ENCODE measurements at places on chromosomes 5 and 9.
A peak's percentile ranks its signal among the peaks of the same experiment; 100 is the strongest.

- no peak for DNase-seq
These were observed 2.6 kb upstream of the RFX3 start for GRCh38 chr9:3528451-3528850.

- DNase-seq = no peak
These were observed 170.6 kb upstream of the MVB12B start for GRCh38 chr9:126155756-126156664.

- no peak for DNase-seq
These were observed 130.4 kb downstream of the DAB2IP start for GRCh38 chr9:121781701-121782464.

GRCh38 chr5:164256351-164256750, 750.9 kb downstream of the MAT2B start:
- no peak for DNase-seq

GRCh38 chr9:110958847-110959246, 79.4 kb downstream of the LPAR1 start:
- DNase-seq = no peak

DNA sequence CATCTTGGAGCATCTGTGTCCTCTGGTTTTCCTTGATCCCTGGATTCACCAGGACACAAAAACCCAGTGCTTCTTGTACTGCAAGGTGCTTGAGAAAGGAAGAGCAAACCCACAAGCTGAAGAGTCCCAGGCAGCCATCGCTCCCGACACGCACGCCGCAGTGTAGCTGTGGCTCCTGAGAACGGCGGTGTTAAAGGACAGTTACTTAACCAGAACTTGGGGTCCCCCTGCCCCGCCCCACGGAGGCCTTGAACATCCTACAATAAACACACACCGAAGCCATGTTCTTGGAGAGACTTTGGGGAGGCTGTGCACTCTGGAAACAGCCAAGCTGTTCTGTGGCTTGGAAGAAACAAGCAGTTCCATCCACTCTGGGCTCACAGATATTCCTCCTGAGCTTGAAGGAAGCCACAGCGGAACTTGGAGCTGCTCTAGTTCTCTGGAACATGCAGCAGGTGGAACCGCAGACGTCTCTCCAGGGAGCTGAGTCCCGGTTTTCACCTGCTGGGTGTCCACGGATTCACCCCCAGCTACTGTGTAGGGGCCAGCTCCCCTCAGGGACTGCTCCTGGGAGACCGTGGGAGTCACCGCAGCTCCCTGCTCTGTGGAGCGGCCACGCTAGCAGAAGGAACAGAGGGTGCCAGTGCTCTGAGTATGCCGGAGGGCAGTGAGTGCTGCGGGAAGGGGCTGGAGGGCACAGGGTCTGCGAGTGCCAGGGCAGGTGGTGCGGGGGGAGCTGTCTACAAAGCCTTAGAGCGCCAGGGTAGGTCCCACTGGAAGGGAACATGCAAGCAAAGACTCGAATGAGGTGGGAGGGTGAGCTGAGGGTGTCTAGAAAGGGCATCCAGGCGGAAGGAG, 107.3 kb downstream of the ADAMTS2 start:
- DNase-seq = no peak

- DNase-seq = no peak
These were observed 1.1 kb upstream of the MAT2B start for GRCh38 chr5:163504079-163504931.

DNA sequence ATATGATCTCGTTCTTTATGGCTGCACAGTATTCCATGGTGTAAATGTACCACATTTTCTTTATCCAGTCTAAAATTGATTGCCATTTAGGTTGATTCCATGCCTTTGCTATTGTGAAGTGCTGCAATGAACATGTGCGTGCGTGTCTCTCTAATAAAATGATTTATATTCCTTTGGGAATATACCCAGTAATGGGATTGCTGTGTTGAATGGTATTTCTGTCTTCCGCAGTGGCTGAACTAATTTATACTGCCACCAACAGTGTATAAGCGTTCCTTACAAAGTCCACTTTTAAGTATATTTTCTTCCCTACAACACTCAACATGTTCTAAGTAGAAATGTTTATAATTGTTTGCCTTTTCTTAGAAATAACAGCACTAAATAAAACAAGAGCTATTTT, 521.9 kb downstream of the DTWD2 start:
- no peak for DNase-seq

DNA sequence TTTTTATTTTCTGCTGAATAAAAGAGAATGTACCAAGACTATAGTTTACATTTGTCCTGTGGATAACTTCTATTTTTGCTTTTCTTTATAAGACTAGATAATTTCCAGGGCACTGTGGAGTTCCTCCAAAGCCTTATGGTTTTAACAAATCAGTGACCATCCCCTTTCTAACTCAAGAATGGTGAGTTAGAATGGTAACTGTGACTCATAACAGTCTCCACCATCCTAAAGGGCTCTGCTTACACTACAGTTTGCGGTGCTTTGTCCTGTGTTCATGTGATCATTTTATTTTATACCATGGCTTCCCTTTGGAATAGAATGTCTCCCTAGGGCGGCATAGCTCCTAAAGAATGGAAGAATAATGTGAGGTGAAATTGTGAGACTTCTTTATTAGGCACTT, 30.2 kb downstream of the WDR36 start:
- DNase-seq = no peak

- DNase-seq = no peak
These were observed 136.9 kb upstream of the EGFLAM start for GRCh38 chr5:38121420-38121819.

DNA sequence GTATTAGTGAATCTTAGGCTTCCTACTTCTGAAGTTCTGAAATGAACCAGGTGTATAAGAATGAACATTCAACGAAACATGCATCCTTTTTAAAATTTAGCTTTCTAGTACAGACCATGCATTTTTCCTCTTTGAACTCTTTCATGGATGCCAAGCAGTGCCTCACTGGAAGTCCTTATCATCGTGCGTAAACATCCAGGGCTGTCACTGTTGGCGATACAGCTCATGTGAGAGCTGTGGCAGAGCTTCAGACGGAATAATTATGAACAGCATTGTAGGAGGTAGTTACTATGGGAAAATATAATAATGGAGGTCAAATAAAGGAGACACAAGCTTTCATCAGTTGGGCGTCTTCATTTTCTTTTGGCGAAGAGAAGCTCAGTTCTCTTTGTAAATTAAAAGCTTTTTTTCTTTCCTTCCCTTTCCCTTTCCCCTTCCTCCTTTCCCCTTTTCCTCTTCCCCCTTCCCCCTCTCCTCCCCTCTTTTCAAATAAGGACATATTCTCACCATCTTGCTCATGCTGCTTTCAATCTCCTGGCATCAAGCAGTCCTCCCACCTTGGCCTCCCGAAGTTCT, 167.3 kb downstream of the KDM4C start:
- no peak for DNase-seq

GRCh38 chr9:77738932-77739331, 90.8 kb upstream of the GNA14 start:
- no peak for DNase-seq

DNA sequence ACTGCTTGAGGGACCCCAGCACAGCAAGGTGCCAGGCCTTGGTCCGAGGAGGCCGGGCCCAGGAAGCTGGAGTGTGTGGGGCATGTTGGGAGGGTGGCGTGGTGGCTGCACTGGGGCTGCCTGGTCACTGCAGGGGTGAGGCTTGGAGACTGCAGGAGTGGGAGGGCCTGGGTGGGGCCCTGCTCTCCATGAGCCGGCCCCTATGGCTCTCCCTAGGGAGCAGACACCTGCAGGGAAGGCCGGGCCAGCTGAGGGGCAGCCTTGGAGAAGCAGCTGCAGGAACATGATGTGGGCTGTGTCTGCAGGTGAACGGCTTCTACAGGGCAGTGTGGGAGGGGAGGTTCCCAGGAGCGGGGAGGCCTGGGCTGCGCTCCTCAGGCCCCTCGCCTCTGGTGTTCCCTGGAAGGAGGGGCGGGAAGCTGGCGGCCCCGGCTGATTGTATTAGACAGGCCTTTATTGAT, 41.7 kb upstream of the TMEM250 start:
- DNase-seq = no peak

- DNase-seq = no peak
These were observed 37.4 kb downstream of the CPEB4 start for GRCh38 chr5:173925449-173926071.

GRCh38 chr9:85508616-85509015, 233.1 kb downstream of the AGTPBP1 start:
- peak; percentile 5 for DNase-seq

DNA sequence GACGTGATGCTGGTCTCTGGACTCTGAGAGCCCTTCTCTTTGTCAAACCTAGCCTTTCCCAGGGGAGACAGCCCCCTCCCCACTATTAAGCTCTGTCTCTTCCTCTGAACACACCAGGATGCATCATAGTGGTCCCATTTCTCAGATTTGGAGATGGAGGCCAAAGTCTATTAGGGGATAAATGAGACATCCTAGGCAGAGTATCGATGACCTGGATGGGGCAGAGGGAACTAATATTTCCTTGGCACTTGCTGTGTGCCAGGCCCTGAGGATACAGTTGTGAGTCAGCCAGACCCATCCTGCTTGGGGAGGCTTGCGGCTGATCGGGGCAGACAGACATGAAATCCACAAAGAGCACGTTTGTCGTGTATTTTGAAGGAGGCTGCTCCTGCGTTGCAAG, 5.2 kb downstream of the DNM1 start:
- no peak for DNase-seq

GRCh38 chr5:39541920-39542319, 117.1 kb upstream of the DAB2 start:
- no peak for DNase-seq

- no peak for DNase-seq
These were observed 1.4 kb downstream of the MXD3 start for GRCh38 chr5:177310332-177310731.

DNA sequence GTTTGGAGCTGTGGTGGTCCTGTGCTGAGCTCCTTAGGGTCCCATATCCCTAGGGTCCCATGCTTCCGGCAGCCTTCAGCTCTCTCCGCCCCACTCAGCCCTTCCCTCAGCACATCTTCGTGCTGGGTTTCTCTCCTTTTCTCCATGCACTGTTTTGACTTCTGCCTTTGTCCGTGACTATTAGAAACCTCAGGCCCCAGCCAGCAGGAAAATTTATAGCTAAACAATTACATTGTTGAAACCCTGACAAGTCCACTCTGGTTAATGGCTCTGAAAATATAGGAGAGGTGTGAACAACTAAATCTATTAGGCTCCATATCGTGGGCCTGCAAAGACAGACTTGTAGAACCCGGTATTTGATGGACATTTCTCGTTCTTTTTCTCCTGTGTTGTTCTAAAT, 523.7 kb downstream of the CCDC171 start:
- DNase-seq = no peak

GRCh38 chr5:126373375-126374108, 49.7 kb upstream of the GRAMD2B start:
- no peak for DNase-seq

GRCh38 chr9:11735391-11735790, 957.8 kb upstream of the TYRP1 start:
- no peak for DNase-seq

DNA sequence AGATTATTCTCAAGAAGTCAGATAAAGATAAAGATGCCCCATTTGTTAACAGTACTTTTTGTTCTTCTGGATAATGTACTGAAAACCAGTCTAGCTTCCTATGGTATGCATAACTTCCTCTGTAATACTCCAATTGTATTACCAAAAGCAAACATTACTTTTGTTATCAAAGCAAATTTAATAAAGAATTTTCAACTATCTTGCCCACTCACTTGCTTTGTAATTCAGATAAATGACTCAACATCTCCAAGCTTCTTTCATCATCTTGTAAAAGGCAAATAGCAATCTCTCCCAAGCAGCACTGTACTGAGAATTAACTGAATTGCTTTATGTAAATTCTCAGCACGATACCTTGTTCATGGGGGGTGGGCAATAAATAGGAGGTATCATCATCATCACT, 98.3 kb downstream of the NFIB start:
- no peak for DNase-seq

- DNase-seq = no peak
These were observed 7.9 kb upstream of the CARD19 start for GRCh38 chr9:93087971-93088655.

DNA sequence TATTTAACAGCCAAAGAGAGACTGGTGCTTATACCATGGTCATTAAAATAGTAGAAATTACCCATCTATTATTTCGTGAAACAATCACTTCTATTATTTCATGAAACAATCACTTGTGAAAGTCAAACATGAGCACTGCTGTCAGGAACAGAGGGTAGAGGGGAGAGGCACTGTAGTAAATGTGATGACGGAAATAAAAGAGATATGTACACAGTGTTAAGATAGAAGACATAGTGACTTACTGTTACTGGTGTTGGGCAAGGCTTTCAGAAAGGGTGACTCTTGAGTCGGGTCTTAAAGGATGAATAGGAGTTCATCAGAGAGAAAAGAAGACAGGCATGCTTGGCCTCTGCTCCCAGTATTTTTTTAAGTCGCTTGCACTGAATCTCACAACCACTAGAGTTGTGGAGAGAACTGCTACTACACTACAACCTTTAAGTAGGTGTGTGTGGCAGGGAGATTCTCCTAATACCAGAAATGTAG, 162.6 kb upstream of the GNA14 start:
- DNase-seq = no peak

DNA sequence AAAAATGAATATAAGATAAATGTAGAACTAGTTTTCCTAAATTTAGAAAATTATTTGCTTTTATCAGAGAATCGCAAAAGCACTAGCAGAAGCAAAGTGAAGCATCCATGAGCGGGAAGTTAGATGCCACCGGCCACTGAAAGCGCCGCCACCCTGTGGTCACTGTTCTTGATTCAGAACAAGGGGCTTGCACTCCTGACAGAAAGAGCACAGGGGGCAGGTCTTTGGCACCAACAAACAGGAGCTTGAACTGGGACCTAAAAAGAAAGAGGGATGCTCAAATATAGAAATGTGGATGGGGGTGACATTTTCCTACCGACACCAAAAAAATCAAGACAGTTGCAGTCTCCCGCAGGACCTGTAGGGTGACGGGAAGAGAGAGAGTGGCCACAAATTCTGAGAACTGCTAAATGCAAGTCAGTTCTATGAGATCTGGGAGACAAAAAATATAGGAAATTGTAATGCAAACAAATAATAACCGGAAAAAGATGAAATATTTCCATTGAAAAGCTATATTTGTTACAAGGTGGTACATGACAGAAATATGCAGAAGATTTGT, 144.3 kb downstream of the CDH12 start:
- no peak for DNase-seq

GRCh38 chr9:89149726-89150125, 28.9 kb downstream of the SHC3 start:
- DNase-seq = no peak

GRCh38 chr5:82424211-82424610, 146.1 kb upstream of the RPS23 start:
- no peak for DNase-seq

- DNase-seq = peak; percentile 72
These were observed 13.3 kb downstream of the CAPSL start for GRCh38 chr5:35924950-35925722.

GRCh38 chr9:127290561-127291065, 26.0 kb downstream of the GARNL3 start:
- DNase-seq = no peak

GRCh38 chr5:143403593-143404415, at the start of gene NR3C1:
NR3C1 (minus strand) TSS chr5:143403686; CDS start chr5:143400839, 2,847 bp downstream.
- peak; percentile 19 for DNase-seq
